ENCODE measurements at places on chromosomes 3 and 15.

- DNase-seq = no peak
Measured at GRCh38 chr3:45090855-45091254, 55.3 kb downstream of the CDCP1 start.

GRCh38 chr15:37792351-37792750, 142.1 kb upstream of the TMCO5A start:
- no peak for DNase-seq

GRCh38 chr3:177647341-177647740, 450.1 kb upstream of the TBL1XR1 start:
- DNase-seq = no peak

DNA sequence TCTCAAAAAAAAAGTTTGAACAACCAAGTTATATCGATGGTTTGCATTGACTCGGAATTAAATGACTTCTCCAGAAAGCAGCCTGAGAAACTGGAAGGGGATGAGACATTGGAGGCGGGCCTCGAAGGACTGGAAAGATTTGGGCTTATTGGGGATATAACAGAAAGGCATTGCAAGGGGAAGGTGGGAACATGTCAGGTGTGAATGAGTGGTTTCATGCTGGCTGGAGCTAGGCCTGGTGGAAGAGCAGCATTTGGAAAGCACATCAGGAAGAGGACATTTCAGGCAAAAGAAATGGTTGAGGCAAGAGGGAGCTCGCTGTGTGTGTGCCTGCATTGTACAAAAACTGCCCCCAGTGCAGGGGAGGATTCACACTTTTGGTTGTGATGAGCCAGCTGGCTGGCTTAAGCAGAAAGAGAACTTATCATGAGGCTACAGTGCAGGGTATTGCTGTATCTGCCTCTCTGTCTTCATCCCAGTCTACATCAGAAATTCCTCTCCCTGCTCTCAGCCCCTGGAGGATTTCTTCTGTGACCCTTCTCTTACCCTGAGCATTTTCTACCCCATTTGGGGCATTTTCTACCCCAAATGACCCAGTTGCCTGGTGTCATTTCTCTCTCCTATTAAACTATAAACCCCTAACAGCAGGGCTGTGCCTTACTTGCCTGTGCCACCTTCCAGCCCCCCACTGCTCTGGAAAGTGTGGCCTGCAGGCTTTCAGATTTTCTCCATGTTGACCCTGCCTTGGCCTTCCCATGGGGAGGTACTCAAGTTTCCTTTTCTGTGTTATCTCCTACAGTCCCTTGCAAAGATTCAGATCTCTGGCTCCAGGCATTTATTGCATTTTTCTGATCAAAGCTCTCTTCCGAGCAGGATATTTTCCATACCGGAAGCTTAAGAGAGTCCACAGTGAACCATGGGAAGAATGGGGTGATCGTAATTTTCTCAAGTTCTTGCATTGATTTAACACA, 64.4 kb upstream of the FLNB start:
- no peak for DNase-seq

DNA sequence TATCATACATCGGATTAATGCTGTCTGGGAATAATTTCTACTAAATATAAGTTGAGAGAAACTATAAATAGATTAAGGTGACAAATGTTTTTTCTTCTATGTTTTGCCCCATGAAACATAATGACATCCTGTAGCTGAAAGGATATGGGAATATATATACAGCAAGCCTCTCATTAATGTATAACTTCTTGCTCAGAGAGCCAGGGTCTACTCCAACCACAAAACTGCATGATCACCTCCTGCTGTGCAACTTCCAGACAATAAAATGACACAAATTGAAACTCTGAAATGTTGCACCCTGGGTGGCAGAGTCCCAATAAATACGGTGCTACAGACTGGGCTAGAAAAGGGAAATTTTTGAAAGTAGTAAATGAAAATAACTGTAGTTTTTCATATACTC, 571.9 kb upstream of the CBLB start:
- DNase-seq = no peak

GRCh38 chr15:31974855-31975829, 55.2 kb upstream of the CHRNA7 start:
- peak; percentile 67 for DNase-seq

- peak; percentile 76 for DNase-seq
Measured at GRCh38 chr15:68924866-68925560, 5.3 kb upstream of the SPESP1 start.
